ENCODE measurements at places on chromosomes 7 and 10.

DNA sequence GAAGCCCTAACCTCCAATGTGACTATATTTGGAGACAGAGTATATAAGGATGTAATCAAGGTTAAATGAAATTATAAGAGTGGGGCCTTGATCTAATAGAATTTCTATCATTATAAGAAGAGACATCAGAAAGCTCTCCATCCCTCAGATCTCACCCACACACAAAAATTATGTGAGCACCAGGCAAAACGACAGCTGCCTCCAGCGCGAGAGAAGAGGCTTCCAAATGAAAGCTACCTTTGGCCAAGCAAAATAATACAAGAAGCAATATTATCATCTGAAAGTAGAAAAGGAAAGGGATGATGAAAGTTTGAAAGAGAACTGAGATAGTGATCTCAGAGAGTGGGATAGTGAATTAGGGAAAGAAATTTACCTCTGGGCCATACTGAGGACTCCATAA, 1192.5 kb downstream of the NXPH1 start:
- DNase-seq = no peak

DNA sequence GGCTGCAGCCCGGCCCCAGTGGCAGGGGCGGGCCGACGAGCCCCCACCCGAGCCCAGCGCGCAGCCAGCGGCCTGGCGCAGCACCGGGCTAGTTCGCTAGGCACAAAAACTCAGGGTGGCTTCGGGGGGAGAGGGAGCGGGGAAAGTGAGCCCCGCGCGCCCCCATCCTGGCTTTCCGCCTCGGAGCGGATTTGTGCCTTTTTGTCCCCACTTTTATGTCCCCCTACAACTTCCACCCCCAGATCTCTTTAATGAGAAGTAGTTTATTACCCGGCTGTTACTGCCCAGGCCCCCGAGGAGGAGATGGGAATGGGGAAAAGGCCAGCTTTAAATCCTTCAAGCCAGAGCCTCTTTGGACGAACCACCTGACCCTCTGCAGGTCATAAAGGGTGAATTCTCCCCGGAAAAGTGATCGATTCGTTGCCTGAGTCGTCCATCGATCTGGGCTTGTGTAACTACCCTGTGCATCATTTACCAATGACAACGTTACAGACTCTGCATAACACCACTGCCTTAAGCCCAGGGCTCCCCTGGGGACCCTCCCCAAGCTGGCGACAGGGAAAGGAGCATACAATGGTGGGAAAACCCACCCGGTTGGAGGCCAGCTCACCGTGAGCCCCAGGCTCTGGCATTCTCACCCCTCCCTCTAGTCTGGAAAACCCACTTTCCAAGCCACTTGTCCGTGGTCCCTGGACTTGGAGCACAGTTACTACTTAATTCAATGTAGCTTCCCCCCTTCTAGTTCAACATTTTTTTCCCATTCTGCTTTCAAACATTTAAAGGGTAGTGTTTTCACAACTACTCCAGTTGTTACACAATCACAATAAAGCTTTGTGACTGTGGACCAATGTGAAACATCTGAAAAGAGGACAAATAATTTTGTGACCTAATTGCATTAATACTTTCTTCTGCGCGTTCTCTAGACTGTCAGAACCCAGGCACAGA, 748 bp upstream of the SH3PXD2A start:
- DNase-seq = no peak

- DNase-seq = no peak
These were observed 201.7 kb upstream of the PRSS58 start for GRCh38 chr7:142459551-142459963.

GRCh38 chr7:142345811-142346210, 88.0 kb upstream of the PRSS58 start:
- no peak for DNase-seq

GRCh38 chr10:9311702-9312499, 1257.4 kb downstream of the GATA3 start:
- DNase-seq = no peak

DNA sequence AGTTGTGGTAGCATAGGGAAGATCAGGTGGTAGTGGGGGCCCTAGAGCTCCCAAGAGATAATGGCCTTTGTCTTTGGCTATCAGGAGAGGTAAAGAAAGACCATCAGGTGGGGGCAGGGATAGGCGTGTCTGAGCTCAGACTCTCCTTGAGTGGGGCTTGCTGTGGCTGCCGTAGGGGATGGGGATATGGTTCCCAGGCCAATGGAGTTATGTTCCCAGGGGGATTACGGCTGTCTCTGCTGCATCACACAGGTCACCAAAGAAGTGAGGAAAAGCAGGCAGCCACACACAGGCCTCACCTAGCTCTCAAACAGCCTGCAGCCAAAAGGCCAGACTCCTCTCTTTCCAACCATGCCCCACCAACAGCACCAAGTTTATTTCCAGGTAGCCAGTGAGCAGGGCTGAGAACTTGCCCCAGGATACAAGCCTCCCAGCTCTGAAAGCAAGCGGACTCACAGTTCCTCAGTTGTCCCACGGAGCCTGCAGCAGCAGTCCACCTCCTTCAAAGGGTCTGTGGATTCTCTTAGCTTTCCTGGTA, 37.6 kb upstream of the C1QL3 start:
- DNase-seq = no peak

DNA sequence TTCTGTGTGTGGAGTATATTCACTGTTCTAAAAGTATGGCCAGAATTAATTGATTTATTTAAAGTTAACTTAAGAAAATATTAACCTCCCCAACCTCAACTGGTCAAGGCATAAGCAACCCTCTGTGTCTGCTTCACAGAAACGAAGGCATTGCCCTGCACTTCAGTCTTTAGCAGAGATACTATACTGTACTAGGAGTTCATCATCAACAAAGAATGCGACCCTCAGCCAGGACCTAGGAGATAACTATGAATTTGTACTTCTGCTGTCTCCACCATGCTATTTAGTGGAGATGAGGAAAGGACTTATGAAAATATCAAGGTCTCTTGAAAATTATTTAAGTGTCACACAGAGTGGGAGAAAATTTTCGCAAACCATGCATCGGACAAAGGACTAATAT, 35.7 kb upstream of the SEMA3D start:
- no peak for DNase-seq

DNA sequence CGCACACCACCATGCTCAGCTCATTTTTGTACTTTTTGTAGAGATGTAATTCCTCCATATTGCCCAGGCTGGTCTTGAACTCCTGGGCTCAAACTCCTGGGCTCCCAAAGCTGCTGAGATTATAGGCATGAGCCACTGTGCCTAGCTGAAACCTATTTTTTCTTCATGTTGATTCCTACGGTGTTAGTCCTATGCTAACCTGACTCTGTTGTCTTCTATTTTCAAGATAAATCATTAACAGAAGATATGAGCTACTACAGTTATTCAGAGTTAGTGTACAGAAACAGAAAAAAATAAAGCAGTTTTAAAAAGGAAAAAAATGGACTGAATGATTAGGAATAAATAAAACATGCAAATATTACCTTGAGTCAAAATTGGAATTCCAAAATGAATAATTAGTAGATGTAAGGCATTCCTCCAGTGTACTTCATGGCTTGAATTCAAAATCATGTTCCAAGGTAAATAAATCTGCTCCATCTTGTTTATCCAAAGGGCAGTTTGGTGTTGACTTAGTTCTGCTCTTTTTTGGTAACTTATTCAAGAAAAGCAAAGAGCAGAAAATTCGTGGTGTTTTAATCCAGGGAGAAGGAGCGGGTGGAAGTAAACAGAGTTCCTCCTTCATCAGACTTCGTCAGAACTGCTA, 185.8 kb downstream of the CACNB2 start:
- no peak for DNase-seq

DNA sequence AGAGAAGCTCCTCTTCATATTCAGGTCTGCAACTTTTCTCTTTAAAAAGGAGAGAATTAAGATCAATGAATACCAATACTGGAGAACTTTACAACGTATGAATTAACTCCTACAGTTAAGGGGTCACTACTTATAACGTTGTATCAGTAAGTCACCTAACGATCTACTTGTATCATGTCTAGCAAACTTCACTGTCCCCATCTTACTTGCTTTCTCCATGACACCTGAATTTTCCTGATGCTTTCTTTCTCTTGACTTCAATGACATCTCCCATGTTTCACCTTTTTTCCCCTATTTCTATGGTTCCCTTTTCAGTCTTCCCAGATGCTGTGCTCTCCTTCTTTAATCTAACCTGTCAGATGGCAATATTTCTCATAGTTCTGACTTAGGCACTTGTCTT, 19.6 kb downstream of the NAMPT start:
- no peak for DNase-seq

DNA sequence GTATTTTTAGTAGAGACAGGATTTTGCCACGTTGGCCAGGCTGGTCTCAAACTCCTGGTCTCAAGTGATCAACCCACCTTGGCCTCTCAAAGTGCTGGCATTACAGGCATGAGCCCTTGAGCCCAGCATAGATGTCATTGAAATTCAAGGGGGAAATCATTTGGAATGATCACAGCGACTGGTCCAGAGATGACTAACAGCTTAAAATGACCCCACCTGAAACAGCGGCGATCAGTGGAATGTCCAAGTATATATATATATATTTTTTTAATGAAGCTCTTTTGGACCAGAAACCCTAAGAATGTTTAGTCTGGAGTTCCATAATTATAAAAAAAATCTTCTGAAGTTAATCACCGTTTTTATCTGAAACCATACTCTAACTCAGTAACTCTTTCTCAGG, 12.5 kb upstream of the AKR1E2 start:
- no peak for DNase-seq

- DNase-seq = no peak
These were observed 159.5 kb downstream of the DNAH11 start for GRCh38 chr7:21702303-21702702.

DNA sequence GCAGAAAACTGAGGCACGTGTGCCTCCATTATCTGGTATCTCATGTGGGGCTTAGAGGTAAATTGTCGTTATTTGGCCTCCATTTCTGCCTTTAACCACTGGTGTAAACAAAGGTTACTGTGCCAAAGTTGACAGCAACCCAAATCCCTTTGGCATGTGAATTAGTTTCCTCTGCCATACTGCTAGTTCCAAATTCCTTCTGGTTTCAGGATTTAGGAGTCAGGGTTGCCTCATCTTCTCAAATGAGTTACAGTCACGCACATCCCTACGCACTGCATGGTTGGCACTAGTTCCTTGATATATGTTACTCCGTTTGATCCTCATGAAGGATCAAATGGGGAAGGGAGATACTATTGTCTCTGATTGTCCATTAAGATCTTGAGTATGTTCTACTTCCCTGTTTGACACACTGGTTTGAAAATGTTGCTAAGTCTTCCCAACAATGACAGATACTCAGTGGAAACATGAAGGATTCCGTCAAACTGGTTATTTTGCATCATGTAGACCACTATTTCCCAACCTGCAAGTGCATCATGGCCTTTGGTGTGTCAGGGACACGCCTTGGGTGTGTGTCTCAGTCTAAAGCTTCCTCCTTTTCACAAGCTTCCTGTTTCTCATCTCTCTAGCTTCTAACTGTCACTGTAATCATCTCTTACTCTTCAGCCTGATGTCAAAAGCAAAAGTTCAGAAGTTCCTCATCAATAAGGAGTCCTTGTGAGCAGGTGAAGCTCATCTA, at the start of gene LIPN:
LIPN (plus strand) TSS at position 655 of the 736 bp plus-strand sequence. CDS start 1,386 bp downstream, outside the sequence.
- DNase-seq = no peak

GRCh38 chr7:157625973-157626742, 289.4 kb downstream of the DNAJB6 start:
- no peak for DNase-seq

GRCh38 chr10:14758994-14759664, 15.6 kb downstream of the FAM107B start:
- DNase-seq = no peak

- DNase-seq = no peak
These were observed 108.7 kb downstream of the DIP2C start for GRCh38 chr10:580778-581177.

GRCh38 chr10:133391249-133391635, 2.7 kb upstream of the MTG1 start:
- no peak for DNase-seq

DNA sequence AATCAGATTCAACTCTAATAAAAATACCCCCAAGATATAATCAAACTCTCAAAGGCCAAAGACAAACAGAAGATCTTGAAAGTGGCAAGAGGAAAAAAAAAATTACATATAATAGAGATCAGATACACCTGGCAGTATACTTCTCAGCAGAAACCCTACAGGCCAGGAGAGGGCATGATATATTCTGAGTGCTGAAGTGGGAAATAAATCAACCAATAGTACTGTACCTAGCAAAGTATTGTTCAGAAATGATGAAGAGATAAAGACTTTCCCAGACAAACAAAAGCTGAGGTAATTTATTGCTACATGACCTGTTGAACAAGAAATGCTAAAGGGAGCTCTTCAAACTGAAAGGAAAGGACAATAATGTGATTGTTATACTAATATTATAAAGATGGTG, 291.9 kb downstream of the SH2D4B start:
- DNase-seq = no peak

DNA sequence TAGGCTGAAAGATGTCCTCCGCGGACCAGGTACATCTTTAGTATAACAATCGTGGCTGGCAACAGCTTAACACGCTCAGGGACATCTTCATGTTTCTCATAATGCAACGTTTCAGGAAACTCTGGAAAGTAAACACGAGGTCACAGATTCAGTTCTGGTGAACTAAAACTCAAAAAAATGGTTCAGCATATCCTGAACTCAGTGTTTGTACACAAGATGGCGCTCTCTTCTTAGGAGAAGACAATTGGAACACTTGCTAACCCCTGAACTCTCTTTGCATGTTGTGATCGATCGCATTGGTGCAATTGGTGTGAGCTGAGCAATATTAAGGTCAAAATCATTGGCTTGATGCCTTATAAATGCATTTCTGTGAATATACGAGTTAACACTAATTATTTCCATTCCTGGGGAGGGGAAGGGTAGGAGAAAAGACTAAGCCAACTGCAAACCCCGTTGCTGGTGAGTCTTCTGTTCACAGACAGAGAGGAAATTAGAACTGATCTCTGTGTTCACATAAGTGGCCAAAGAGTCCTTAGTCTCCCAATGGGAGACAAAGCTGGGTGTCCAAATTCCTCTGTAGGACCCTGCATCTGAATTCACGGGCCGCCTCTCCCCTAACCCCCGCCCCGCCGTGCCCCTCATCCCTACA, 52.6 kb upstream of the FAM180A start:
- peak; percentile 16 for DNase-seq

DNA sequence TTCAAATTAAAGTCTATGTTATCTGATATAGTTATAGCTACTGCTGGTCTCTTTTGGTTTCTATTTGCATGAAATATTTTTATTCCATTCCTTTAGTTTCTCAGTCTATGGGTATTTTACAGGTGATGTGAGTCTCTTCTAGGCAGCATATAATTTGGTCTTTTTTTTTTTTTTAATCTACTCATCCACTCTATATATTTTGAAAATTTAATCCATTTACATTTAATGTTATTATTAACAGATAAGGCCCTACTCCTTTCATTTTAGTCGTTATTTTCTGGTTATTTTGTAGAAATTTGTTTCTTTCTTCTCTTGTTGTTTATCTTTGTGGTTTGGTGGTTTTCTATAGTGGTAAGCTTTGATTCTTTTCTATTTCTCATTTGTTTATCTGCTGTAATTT, 58.8 kb downstream of the MALRD1 start:
- no peak for DNase-seq

DNA sequence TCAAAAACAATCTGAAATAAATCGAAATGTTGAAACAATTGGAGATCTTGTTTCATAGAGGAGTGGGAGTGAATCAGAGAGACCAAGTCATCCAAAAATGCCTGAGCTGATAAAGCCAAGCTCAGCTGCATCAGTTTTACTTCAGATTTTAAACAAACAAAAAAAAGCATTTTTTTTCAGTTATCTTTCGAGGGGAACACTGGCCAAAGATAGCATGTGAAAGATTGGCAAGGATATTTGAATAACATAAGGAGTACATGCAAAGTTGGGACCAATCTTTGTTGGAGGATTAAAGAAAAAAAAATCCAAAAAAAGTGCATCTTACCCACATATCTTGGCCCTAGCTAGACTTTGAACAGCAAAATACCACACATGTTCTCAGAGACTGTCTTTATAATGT, 47.2 kb downstream of the RHOBTB1 start:
- no peak for DNase-seq

Data from stimulated activated naive CD8-positive, alpha-beta T cell treated with anti-CD3 and anti-CD28 coated beads, Interleukin-15, Interleukin-2, amounts not matched to agents 100 U/mL and 50 U/mL, for 24 hours (primary cell).